HEK293T (cell line): ENCODE measurements at places on chromosomes 5 and 9.

- DNase-seq: no peak
These were observed 11.0 kb downstream of the TRIO start for GRCh38 chr5:14153932-14154731.

- DNase-seq: no peak
These were observed 717.0 kb downstream of the DNAH5 start for GRCh38 chr5:13227513-13227912.

DNA sequence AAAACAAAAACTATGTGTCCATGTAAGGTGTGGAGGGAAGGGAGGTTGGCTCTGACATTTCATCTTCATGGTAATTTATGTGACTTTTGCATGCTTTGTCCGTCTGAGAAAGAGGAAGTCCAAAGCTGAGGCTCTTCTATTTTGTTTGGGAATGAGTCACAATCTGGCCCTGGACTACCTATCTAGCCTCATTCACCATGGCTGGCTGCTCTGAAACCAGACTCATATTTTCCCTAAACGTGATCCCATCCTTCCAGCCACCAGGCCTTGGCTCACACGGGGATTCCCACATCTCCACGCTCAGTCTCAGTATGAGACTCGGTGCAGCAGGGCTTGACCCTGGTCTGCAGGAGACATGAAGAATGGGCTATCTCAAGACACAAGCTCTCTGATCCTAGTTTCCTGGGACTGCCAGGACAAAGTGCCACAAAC is 672.8 kb downstream of the ACTL7B start:
- DNase-seq: no peak

DNA sequence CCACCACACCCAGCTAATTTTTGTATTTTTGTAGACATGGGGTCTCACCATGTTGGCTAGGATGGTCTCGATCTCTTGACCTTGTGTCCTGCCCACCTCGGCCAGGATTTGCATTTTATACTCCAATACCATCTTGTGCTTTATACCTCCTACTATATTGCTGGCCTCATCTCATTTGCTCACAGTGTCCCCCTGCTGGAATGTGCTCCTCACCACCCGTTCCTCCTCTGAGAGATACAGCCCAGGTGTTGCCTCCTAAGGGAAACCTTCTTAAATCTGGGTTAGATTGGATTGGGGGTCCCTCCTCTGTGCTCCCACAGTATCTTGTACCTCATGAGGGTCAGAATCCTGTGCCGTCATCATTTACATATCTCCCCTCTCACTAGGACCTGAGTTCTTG is 131.7 kb downstream of the PAPPA start:
- no peak for DNase-seq

DNA sequence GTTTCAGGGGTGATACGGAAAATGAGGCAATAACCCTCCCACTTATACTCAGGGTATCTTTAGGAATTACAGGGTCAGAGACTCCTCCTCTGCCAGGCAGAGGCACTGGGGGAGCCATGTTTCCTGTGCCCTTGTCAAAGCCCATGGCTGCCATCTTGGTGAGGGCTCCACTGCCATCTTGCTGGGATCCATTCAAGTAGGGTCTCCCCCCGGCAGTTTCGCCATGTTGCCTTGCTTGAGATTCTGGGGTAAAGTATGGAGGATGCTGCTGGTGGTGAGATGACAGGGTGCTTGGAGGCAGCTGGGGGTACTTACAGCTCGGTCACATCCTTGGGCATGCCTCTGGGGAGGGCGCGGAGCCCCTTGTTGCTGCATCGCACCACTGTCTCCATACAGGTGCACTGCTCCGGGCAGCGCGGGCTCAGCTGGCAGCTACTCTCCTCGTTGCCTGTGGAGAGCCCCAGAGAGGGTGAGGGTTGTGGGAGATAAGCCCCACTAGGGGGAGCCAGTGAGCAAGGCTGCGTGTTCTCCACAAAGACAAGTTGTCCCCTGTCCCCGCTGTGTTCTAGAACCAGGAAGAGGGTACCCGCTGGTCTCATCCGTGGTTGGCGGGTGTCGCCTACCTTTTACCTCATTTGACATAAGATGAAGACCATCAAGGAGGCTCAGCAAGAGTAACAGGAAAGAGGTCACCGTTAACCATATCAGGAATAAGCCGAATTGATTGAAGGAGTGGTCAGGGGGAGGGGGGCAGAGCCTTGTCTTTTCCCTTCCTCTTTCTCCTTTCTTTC is 169.0 kb upstream of the PANK3 start:
- peak; percentile 93 for DNase-seq

GRCh38 chr9:112049811-112050516 is 125.1 kb downstream of the SUSD1 start:
- DNase-seq: no peak

GRCh38 chr9:114633438-114634089 is 22.5 kb downstream of the TMEM268 start:
- DNase-seq: no peak

GRCh38 chr5:62305358-62305714 is 670 bp upstream of the KIF2A start:
- DNase-seq: no peak
